Neural crest cell (in vitro differentiated cells): ENCODE measurements at places on chromosomes 12 and 14.

GRCh38 chr14:32027255-32027939 lies 49.7 kb upstream of the ARHGAP5 start:
- DNase-seq: no peak
- no peaks in the 10 kb centered on the region for H3K4me1 ChIP-seq
- no peaks in the 10 kb centered on the region for H3K36me3 ChIP-seq
- H3K27ac ChIP-seq: no peak overlapping the region

DNA sequence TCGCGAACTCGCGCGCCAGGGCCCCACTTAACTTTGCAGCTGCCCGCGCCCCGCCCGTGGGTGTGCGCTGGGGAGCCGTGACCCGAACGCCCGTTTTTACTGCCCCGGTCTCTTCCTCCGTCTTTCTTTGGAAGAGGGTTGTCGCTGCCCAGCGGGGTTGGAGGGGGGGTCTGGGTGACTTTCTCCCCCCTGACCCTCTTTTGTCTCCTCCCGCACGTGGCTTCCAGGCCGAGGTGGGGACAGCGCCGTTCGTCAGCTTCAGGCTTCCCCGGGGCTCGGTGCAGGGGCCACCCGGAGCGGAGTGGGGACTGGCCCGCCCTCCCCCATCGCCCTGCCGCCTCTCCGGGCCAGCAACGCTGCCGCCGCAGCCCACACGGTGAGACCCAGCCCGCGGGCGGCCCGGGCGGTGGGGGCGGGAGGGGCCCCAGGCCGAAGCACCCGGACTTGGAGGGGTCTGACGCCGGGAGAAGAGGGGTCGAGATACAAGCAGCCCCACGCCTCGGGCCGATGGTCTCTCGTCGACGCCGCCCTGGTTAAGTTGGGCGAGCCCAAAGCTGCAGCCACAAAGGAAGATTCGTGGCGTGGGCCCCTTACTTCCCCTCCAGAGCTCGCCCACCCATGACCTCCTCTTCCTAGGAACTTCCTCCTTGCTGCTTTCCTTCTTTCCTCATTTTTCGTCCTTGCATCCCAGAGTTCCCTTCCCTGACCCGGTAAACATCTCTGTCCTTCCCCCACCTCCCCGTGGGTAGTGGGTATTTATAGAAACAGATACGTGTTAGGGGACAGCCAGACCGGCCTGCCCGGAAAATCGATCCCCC lies 1.2 kb downstream of the DYRK2 start:
- peak; percentile 12 for DNase-seq
- peaks cover 17% of the 10 kb centered on the region for H3K36me3 ChIP-seq
- H3K27me3 ChIP-seq: peaks cover 6% of the 10 kb centered on the region
- peak overlapping the region; percentile 44 for H3K27ac ChIP-seq
- peaks cover 51% of the 10 kb centered on the region for H3K4me1 ChIP-seq

- no peak for DNase-seq
- H3K27ac ChIP-seq: peak overlapping the region; percentile 73
These were observed 101.6 kb downstream of the EPS8 start for GRCh38 chr12:15687583-15687982.

DNA sequence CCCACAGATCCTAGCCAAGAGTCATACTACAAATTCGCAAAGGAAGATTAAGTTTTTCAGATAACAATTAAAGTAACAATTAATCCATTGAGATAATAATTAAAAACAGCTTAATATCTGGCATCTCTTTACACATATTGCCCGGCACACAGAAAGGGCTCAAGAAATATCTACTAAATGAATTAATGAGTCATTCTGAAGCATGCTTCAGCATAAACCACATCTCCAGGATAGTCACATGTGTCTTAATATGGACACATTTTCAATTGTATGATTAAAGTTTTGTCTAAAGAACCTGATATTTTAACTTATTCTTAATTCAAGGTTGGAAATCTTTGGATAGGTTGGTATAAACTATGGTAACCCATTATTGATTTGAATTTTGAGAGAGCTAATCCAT lies 9.6 kb downstream of the ITPR2 start:
- H3K36me3 ChIP-seq: no peaks in the 10 kb centered on the region
- no peak overlapping the region for H3K4me3 ChIP-seq
- H3K4me1 ChIP-seq: peaks cover 28% of the 10 kb centered on the region
- H3K27ac ChIP-seq: no peak overlapping the region

DNA sequence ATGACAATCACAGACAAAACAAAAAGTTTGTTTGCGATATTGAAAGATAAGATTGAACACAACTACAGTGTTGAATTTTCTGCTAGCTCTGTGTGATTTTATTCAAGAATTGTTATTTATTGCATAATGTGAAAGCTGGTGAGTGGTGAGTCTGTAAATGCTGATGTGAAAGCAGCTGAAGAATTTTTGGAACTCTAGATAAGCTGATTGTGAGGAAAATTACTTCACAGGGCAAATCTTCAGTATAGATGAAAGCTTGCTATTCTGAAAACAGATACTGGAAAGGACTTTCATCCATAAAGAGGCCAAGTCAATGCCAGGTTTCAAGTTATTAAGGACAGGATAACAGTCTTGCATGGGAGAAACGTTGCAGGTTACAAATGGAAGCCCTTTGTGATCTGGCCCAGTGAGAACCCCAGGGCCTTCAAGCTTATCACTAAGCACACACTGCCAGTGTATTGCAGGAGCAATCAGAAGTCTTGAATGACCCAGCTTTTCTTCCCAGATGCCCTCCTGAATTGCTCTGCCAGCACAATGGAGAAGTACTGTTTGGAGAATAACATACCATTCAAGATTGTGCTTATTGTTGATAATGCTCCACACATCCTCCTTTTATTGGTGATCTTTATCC lies 153.7 kb downstream of the PCNX1 start:
- H3K4me1 ChIP-seq: no peaks in the 10 kb centered on the region
- DNase-seq: no peak
- H3K27ac ChIP-seq: no peak overlapping the region
- no peaks in the 10 kb centered on the region for H3K27me3 ChIP-seq

DNA sequence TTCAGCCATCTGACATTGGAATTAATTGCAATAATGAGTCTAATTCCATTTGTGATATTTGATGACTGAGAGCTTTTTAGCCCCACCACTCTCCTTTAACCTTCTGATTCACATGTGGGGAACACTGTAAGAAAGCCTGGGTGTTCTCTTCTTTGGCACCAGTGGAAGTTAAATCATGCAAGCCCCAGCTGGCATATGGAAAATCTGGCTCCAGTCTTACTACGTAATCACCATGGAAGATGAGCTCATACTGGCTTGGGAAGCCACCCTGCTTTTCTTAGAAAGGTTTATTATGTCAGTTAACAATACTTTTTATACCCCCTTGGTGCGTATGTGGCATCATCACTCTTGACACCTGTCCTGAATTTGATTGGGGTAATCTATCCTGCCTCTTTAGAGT lies 479.3 kb downstream of the SLC16A7 start:
- no peak overlapping the region for H3K27ac ChIP-seq
- H3K4me3 ChIP-seq: no peak overlapping the region
- DNase-seq: no peak
- no peaks in the 10 kb centered on the region for H3K36me3 ChIP-seq
- no peaks in the 10 kb centered on the region for H3K27me3 ChIP-seq
- no peaks in the 10 kb centered on the region for H3K4me1 ChIP-seq

GRCh38 chr12:88546853-88547252 lies 33.4 kb downstream of the KITLG start:
- H3K27me3 ChIP-seq: no peaks in the 10 kb centered on the region
- peak overlapping the region; percentile 7 for H3K27ac ChIP-seq
- no peaks in the 10 kb centered on the region for H3K4me1 ChIP-seq
- no peak overlapping the region for H3K4me3 ChIP-seq
